NCI-H226 (cell line): ENCODE measurements at places on chromosomes 6 and 20.

- no peak for DNase-seq
Measured at GRCh38 chr20:51300104-51300503, 242.4 kb downstream of the NFATC2 start.

DNA sequence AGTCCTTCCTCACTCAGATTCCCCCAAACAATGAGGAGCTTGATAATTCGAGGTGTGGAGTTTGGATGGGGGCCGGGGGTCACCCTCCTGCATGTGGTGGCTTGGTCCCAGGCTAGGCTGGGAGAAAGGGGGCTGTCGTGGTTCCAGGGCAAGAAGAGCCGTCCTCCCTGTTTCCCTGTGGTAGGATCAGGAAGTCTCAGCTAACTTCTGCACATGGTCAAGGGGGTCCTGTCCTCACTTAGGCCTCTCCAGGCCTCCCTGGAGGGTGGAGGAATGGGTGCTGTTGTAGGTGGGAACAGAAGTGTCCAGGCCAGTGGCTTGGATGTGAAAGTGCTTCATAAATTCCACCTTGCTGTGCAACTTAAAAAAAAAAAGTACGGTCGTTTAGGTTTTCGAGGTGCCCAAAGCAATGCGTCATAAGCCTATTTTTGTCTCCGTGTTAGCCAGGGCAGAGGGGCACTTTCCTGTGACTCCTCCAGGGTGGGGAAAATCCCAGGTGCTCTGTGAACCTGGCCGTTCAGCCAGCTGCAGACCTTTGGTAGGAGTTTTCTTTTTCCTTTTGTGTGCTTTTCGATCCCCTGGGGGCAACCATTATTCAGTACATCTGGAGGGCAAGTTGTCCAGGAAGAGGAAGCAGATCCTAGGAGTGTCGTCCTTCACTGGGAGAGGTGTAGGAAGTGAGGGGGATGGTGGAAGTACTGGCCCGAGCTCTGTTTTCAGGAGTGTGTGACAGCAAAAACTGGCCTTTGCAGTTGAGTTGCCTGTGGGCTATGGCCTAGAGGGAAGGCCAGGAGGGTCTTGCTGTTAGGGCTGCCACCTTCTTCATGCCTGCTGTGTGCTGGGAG is 9.6 kb downstream of the IGF2R start:
- DNase-seq = no peak

DNA sequence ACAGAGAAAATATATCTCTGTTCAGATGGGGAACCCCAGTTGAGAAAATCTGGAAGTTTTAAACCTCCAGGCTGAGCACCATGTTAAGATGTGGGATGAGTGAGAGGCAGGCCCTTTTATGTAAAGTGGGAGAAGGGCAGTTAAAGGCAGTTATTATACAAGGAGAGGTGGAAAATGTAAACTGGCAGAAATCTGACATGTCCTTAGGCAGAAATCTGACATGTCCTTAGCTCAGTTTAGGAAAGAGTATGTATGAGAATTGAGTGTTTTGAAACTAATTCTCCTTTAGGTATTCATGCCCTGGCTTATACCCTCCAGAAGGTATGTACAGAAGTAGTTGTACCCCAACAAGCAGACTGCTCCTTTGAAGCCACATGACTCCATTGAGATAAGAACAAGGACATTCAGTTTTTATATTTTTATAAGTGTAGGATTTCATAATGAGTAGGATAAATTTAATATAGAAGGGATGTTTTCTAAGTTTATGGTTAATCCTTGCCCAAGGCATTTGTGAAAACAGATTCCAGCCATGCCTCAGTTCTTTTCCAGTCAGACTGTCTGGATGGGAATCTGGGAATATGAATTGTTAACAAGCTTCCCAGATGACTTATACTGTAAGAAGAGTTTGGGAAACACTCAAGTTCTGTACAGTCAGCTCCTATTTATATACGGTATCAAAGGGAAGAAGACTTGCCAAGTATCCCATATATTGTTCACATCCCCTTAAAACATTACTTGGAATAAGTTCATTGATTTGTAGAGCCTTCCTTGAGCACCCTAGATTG is 87.7 kb downstream of the SCAND1 start:
- peak; percentile 32 for DNase-seq

GRCh38 chr6:4209196-4209595 is 73.8 kb upstream of the ECI2 start:
- no peak for DNase-seq

GRCh38 chr20:23289724-23290395 is 60.7 kb upstream of the NXT1 start:
- no peak for DNase-seq

GRCh38 chr6:15357782-15358181 is 111.9 kb downstream of the JARID2 start:
- no peak for DNase-seq

- no peak for DNase-seq
Measured at GRCh38 chr6:15343490-15344191, 97.8 kb downstream of the JARID2 start.

GRCh38 chr6:12039540-12040459 is 27.7 kb downstream of the HIVEP1 start:
- no peak for DNase-seq

- DNase-seq = no peak
Measured at GRCh38 chr6:39113788-39114187, 1.2 kb downstream of the SAYSD1 start.

GRCh38 chr6:19662911-19663310 is 174.3 kb upstream of the ID4 start:
- no peak for DNase-seq

GRCh38 chr6:163745536-163746400 is 331.2 kb downstream of the QKI start:
- DNase-seq = peak; percentile 78

GRCh38 chr20:37728635-37728983 is 34.8 kb downstream of the CTNNBL1 start:
- DNase-seq = no peak

DNA sequence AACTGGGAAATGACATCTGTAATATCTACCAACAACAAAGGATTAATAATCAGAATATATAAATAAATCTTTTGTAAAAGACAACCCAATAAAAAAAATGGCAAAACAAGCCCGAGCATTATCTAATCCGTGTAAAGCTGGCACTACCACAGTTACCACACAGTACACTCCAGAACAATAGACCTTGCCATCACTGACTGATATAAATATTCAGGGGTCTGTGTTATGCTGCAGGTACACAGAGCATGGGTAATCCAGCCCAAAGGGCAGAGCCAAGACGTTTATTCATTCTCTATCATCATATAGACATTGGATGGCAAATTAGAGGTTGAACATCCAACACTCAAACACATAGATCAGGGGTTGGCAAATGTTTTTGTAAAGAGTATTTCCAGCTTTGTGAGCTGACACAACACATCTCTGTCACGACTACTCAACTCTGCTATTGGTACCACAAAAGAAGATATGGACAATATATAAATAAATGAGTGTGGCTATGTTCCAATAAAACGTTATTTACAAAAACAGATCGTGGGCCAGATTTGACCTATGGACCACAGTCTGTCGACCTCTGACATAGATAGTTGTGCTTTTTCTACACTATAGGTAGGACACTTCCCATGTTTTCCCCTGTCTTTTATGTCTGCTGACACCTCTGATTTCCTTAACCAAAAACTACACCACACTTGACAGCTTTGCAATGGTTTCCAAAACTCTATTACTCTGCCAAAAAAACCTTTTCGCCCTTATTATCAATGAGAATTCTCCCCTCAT is 4.5 kb downstream of the NCOA6 start:
- DNase-seq = no peak

DNA sequence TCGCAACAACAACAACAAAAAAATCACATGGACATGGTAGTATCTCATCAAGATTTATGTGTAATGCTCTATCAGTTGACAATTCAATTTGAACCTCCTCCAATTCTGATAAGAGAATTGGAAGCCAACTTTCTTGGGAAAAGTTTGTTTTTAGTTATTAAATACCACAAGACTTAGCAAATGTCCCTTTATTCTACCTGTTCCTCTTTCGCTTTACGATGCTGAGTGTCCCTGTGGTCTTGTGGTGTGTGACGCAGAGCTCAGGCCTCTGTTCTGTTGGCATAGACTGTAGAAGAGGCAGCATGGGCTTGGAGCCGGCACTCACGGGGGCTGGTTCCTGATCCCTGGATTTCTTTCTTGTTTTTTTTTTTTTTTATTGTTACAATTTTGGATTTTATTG is 76.7 kb downstream of the PSMB1 start:
- no peak for DNase-seq

DNA sequence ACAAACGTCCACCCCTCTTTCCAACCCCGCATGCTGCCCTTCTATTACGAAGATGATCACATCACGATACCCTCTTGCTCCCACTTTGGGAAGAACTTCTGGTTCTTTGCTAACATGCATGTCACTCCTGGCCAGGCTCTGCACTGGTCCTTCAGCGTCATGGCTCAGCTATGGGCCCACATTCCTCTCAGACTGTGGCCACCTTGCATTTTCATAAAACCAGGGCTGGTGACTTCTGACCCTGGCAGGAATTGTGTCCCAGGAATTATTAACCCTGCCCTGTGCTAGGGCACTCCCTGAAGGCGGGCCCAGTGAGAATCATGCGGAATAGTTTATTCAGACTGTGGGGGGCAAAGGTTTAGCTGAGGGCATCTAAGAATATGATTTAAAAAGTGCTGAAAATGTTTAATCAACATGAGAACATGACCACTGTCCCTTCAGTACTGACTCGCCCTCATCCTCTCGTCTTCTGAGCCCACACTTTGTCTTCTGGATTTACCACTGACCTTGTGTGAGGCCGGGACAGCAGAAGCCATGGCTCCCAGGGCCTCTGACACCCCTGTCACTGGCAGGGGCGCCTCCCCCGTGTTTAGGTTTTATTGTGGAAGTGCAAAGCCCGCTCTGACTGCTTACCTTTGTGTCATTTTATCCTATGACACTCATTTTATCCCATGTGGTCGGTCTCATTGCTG is 38.1 kb upstream of the THBS2 start:
- DNase-seq = no peak

DNA sequence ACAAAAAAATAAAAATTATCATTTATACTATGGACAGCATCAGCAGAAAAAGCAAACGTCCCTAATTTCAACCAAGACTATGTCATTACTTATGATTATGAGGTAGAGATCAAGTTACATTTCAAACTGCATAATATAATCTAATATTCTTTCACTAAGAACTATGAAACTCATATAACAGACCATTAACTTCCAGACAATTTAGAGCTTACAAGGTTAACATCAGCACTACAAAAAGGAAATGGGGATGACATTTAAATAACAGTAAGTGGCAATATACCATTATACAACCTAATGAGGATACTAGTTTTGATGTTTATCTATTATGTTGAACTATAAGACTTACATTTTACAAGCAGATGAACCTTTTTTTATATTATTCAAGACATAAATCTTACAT is 261.0 kb upstream of the THEMIS start:
- DNase-seq = no peak

DNA sequence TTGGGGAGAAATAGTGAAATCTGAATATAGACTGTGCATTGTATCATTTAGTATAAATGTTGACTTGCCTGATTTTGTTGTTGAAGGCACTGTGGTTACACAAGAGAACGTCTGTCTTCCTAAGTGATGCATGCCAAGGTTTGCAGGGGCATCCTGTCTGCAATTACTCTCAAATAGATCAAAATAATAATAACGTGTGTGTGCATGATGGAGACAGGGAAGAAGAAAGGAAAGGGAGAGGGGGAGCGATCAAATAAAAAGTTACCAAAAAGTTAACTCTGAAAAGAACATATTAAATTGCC is 14.4 kb downstream of the PREX1 start:
- no peak for DNase-seq

DNA sequence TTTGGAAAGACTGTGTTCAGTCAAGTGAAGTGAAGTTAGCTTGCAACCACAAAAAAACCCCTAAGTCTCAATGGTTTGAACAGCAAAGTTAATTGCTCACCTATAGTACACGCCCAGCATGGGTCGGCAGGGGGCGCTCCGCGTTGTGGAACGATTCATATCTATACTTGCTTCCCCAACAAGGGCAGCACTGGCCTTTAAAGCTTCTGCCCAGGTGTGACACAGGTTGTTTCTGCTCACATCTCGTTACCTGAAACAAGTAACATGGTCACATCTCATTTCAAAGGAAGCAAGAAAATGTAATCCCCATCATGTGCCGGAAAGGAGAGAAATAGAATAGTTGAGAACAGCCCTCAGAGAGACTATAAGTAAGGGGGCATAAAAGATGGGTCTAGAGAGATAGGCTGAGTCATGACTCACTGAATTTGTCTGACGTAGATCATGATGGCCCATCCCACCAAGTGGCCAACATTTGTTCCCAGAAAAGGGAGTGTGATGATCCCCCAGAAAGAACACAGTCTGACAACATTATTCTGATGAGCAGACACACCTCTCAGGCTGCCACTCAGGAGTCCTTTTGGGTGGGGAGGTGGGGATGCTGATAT is 29.0 kb downstream of the HNF4A start:
- DNase-seq = peak; percentile 34

GRCh38 chr6:51337277-51337676 is 518.6 kb downstream of the TFAP2B start:
- DNase-seq = no peak

DNA sequence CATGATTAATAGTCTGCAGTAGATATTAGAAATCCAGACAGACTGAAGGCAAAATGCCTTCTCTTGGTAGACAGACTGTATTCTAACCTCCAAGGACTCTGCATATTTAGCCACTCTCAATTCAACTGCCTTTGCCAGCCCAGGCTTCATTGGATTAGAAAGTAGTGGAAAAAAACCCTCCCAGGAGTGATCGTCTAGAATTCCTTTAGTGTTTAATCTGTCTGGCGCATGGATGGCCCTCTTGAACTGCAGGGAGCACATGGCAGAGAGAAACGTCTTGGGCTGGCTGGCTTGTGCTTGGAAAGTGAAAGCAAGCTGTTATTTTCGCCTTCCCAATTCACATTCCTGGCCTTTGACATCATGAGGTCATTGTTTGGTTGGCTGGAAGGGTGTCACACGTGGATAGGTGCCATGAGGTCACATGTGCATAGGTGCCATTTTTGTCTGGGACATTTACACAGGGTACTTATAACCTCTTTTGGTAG is 30.9 kb upstream of the NEDD9 start:
- peak; percentile 54 for DNase-seq

DNA sequence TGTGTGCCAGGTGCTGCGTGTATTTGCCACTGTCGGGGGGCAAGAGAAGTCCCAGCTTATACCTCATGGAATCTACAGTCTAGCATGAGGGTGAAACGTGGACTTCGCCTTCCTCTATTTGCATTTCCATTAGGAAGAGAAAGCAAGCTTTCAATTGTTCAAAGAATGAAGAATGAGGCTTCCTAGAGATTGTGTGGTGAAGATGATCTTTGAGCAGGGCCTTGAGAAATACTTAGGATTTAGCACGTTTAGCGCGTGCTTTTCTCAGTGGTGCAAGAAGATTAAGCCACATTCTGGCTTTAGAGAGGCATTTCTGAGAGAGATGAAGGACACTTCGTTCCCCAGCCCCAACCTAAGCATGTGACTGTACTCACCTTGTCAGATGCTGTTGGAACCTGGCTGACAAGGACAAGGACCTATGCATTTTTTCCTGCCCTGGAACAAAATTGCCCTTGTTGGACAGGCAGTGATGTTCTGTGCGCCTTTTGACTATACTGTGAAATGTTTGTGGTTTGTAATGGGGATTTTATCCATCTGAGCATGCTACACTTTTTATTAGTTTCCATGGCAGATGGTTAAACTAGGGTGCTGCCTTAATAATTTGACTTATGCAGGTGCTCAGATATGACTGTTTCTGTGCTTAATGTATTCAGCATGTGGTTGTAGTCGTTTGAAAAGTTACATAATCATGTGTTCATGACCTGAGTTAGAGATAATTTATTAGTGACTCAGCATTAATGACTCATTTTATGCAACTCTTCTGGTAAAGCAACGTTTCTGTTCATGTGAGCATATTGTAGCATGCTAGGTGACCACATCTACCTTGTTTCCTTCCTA is 10.7 kb downstream of the TULP4 start:
- DNase-seq = peak; percentile 80
